Left ventricle myocardium inferior (tissue), 1 donor: ENCODE measurements at places on chromosomes 3 and 15.

DNA sequence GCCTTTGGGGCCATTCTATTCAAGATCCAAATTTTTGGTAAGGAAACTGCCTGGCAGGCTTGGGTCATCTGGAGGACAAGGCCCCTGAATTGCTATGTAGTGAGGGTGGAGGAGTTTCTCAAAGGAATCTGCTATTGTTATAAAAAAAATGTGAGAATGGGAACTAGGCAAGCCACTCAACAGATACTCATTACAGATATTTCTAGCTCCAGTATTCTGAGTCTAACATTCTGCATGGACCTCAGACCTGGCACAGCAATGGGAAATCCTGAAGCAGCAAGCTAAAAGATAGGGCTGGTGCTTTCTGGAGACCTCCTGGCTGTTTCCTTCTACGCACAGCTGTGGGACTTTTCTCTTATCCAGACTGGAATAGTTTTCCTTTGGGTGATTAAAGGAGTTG lies 430.7 kb upstream of the RBMS3 start:
- no peak for DNase-seq

DNA sequence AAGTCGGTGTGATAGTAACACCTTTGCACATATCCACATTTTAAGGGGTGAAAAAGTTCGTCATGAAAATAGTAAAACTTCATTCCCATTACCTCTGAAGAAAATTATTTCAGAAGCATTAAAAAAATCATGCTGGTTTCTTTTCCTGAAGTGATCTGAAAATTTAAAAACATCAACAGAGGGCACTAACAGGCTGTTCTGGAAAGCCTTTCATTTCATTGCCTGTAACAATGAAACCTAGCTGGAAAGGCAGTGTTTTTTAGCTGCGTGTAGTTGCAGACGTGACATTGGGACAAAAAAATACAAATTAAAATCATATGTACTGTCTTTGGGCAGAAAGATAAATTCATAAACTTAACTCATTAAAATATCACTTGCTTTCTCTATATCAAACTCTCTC lies 993.8 kb downstream of the GBE1 start:
- DNase-seq, result no peak

DNA sequence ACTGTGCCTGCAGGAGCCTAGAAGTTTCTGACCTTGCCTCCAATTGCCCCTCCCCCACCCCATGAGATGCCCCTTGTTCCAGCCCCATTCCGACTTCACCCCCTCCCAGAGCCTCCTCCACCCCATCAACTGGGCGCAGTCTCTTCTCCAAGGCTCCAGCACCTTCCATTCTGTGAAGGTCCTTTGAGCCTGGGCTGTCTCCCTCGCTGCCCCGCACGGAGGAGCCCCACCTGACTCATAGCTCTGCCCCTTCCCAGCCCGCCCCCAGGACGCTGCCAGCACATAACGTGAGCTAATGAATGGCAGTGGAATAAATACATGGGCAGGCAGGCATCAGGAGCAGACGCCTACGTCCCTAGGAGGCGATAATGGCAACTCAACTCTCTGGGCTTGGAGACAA lies 113.1 kb downstream of the NUP210 start:
- DNase-seq, result no peak

GRCh38 chr15:101494251-101494796 lies 4.8 kb upstream of the PCSK6 start:
- no peak for DNase-seq

DNA sequence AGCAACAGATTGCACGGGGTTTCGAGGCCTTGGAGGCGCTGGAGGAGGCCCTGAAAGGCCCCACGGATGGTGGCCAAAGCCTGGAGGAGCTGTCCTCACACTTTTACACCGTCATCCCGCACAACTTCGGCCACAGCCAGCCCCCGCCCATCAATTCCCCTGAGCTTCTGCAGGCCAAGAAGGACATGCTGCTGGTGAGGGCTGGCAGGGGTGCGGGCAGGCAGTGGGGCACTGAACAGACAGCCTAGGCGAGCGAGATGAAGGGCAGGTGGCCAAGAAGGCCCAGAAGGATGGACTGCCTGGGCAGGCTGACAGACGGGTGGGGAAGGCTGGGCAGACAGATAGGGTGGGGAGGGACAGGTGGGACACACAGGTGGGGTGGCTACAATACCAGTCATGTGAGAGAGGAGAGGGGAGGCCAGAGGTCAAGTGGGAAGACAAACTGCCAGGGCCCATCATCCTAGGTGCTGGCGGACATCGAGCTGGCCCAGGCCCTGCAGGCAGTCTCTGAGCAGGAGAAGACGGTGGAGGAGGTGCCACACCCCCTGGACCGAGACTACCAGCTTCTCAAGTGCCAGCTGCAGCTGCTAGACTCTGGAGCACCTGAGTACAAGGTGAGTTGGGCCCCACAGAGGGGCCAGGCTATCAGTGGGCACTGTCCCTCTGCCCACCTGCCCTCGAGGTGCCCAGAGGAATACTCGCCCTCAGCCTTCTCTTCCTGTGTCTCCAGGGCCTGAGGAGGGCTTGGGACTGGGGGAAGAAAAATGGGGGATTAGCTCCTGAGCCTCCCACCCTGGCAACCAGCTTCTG lies 3.1 kb downstream of the PARP3 start:
- no peak for DNase-seq

GRCh38 chr3:156795890-156796481 lies 30.2 kb upstream of the LEKR1 start:
- no peak for DNase-seq

DNA sequence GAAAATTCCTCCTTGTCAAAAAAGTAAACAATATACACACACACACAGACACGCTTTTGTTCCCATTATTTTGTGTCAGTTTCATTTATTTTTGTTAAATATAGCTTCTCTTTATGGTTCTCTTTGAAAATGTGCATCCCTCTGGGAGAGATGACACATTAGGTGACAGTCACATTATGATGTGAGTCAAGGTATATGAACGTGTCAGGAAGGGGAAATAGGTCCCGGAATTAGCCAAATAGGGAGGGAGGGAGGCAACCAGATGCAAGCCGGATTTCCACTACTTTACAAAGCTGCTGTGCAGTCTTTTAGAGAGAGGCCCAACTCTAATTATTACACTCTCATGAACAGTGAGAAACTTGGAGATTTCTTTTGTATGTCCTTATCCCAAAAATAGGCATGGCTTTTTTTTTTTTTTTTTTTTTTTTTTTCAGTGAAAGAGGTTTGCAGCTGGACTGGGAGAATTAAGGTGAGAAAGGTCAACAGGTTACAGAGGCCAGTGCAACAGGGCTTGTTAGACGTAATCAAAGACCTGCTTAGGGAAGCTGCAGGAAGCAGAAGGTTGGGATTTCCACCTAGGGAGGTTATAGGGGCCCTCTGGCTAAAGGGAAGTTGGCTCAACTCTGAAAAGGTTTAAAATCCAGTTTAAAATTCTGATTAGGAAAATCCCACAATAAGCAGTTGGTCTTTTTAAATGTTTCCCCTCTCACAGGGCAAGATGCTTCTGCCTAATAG lies 240.5 kb upstream of the UBE2E1 start:
- DNase-seq, result no peak

DNA sequence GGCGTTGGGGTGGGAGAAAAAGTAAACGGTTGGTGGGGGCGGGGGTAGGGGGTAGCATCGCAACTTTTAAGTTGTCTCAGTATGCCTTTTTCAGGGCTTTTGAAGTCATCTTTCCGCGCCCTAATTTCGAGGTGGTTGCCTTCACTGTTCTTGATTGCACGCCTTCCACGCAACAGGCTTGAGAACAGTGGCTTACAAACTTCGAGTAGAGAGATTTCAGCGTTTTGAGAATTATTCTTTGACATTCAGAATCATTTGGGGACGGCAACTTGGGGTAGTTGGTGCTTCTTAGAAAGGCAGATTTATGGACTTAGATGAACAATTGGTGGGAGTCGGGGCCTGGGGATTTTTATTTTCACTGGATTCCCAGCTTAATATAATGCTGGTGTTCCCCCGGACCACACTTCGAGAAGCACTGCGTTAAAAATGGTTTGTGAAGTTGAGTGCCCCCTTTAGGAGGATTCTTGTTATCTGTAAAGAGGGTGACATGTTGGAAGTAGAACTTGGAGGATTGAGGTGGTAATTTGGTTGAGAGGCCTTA lies 880 bp downstream of the PPP4R2 start:
- DNase-seq, result no peak

DNA sequence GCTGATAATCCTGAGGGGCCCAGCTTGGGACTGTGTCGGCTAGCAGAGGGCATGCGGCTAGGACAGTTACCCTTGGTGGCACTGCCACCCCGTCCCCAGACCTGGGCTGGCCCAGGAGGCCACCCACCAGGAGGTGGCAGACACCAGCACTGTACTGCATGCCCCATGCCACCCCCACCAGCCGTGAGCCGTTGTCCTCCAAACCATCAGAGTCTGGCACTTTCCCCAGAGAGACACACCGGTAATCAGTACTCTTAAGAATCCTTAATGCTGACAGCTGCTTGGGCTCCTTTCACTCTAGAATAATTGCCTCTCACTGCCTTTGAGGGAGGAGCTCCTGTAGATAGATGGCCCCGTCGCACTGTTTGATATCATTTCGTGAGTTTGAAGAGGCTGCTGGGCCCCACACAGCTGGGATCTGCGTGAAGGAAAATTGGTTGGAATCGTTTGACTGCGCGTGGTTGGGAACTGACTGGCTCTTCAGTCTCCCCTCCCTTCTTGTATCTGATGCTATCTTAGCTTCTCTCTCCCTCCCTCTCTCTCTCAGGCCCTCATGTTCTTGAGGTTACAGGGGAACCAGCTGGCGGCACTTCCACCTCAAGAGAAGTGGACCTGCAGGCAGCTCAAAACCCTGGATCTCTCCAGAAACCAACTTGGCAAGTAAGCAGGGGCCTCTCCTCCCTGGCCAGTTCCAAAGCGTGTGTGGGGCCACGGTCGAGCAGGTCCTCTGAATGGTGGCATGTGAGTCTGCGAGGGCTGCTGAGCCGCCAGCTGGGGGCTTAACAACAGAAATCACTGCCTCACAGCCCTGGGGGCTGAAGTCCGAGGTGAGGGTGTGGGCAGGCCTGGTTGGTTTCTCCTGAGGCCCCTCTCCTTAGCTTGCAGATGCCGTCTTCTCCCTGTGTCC lies 94.9 kb downstream of the LRRK1 start:
- no peak for DNase-seq

- DNase-seq, result no peak
These were observed 71.8 kb upstream of the GCNT3 start for GRCh38 chr15:59539799-59540198.

DNA sequence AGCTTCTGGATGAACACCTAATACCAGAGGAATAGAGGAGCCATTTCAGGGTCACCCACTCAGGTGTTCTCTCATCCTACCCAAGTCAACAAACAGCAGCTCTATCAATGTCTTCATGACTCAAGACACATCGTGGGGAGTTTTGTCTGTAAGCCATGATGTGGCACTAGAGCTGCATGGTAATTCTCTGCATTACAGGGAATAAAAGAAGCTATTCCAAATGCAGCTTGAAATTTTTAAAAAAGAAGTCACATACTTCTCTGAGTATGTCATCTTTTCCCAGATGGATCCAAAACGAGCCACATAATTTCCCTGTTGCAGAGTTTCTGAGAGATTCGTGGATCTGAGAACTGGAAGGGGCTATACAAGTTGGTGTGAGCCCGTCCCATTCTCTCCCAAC lies 6.1 kb upstream of the THSD4 start:
- DNase-seq, result no peak

GRCh38 chr3:17423786-17424536 lies 318.5 kb downstream of the TBC1D5 start:
- peak; percentile 20 for DNase-seq

DNA sequence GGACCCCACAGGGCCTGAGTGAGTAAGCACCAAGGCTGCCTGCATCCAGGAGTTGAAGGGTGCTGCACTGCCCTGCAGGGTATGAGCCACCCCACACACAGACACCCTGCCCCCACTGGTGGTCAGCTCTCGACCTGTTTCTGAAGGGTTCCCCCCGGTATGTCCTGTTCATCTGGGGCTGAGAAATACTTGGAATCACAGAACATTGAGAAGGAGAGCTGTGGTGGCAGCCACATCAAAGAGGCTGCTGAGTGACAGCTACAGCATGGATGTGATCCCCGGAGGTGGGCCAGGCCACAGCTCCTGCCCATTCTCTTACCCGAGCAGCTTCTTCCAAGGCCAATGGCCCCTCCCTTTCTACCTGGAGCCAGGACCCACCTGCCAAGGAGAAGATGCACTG lies 66.4 kb upstream of the PLXNA1 start:
- DNase-seq, result no peak

DNA sequence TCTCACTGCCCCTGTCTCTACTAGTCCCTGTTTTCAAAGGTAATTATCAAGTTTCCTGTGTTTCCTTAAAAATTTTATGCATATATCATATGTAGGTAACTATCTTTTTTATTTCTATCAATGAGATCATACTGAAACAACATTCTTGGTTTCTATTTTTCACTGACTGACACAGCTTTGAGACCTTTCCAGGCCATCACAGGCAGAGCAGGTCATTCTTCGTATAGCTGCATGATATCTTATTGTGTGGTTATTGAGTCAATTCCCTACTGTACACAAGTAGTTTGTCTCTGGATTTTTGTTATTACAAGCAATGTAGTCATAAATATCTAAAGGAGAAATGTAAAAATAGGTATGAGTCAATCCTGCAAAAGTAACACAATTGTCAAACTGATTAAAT lies 169.6 kb downstream of the CFAP20DC start:
- DNase-seq, result no peak

- DNase-seq, result no peak
These were observed 224.4 kb upstream of the STRIT1 start for GRCh38 chr3:155517903-155518302.

GRCh38 chr15:69451951-69452691 lies 497 bp upstream of the RPLP1 start:
- DNase-seq, result no peak

- DNase-seq, result no peak
These were observed 95.1 kb upstream of the ZBED2 start for GRCh38 chr3:111690242-111690641.

DNA sequence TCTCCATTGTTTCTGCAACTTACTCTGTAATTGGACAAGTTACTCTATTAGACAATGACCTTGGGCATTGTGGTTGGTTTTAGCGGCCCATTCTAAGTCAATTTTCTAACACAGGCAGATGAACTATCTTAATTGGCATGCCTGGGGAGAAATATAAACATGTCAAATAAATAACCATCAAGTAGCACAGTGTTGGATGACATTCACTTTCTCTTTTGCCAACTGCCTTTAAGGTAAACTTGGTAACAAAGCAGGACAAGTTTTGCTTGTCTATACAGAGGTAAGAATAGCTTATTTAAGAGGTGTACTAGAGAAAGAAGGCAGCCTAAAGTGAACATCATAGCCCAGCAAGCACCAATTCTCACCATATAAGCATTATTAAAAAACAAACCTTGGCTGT lies 599.6 kb downstream of the GBE1 start:
- no peak for DNase-seq

GRCh38 chr3:107263269-107264021 lies 113.8 kb upstream of the CCDC54 start:
- no peak for DNase-seq
